Activated naive CD4-positive, alpha-beta T cell treated with Interleukin-2 at 50 U/mL for 16 hours (primary cell): ENCODE measurements at places on chromosomes 4 and X.

DNA sequence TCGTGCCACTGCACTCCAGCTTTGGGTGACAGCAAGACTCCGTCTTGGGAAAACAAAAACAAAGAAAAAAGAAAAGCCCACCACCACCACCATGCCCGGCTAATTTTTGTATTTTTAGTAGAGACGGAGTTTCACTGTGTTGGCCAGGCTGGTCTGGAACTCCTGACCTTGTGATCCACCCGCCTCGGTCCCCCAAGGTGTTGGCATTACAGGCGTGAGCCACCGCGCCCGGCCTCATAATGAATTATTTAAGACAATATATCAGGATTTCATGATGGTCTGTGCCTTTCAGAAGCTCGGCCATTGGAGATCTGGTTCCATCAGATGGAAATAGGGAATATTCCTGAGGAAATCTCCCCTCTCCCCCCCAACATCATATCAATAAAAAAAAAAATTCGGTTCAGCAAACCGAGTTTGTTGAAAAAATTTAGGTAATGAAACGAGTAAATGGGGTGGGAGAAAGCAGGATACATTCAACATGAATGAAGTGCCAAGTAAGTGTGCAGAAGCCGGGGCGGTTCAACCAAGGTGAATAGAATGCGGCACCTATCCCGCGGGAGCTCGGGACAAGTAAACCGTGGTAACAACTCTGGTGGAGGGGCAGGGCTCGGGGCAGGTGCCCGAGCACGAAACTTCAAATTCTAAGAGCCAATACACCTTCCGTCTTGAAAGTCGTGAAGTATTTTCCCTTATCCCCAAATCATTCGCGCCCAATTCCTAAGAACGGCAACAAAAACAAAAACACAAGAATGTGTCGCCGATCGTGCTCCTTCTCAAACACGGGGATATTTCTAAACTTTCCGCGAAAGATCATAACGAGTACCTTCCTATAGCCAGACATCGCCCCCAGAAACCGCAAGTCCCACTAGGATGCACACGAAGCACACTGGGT lies 773 bp upstream of the TXLNG start:
- DNase-seq, result no peak

- DNase-seq, result no peak
These were observed 976.8 kb downstream of the TRAM1L1 start for GRCh38 chr4:116108606-116109005.

- no peak for DNase-seq
These were observed 611.2 kb downstream of the RPA4 start for GRCh38 chrX:97494756-97495372.

DNA sequence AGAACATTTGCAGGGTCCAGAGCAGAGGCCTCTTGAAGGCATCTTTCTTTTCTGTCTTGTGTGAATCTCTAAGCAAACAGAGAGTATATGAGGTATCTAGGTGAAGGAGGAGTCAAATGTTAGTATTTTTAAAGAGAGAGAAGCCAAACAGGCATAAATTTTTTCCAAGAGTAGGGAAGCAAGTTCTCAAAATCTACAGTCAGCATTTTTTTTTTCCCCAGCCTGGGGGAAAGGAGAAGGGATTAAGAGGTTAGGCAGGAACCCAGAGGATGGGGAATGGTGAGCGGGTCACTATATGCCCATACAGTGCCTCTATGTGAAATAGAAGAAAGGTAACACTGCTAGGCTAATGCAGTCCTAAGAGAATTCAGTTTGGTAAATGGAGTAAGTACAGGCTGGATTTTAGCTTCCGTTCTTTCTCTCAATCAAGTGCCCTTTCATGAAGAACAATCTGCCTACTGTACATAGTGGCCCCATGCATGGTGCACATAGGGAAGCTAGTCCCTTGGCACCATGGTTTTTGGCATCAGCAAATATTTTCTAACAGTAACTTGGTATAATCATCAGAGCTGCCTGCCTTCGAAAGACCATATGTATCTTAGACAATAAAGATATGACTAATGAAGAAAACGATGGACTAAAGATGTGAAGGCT lies 163.1 kb upstream of the MAB21L2 start:
- no peak for DNase-seq

- no peak for DNase-seq
These were observed 30.2 kb downstream of the DMP1 start for GRCh38 chr4:87680271-87680670.

GRCh38 chr4:165738571-165738970 lies 134.5 kb upstream of the TLL1 start:
- DNase-seq, result no peak

DNA sequence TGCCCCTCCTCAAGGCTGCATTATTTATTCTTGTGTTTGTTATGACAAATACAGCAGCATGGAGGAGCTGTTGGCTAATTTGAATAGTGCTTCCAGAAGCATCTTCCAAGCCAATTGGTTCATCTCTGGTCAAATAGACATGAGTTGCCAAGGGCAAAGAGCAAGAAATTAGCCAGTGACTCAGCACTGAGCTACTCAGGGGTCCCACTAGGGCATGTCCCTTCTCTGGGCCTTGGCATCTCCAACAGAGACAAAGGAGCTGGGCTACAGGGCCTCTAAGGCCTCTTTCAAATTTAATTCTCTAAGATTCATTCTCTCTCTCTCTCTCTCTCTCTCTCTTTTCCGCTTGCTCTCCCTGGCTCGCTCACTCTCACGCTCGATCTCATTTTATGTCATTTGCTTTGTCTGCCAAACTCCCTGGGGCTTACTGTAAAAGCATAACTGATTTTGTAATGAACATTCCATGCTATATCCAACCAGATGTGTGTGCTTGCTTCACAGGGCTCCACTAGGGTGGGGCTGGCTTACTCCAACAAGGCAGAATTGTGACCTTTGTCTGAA lies 86.7 kb upstream of the MAGEA4 start:
- DNase-seq, result no peak

GRCh38 chr4:56648021-56648823 lies 32.9 kb downstream of the HOPX start:
- no peak for DNase-seq

DNA sequence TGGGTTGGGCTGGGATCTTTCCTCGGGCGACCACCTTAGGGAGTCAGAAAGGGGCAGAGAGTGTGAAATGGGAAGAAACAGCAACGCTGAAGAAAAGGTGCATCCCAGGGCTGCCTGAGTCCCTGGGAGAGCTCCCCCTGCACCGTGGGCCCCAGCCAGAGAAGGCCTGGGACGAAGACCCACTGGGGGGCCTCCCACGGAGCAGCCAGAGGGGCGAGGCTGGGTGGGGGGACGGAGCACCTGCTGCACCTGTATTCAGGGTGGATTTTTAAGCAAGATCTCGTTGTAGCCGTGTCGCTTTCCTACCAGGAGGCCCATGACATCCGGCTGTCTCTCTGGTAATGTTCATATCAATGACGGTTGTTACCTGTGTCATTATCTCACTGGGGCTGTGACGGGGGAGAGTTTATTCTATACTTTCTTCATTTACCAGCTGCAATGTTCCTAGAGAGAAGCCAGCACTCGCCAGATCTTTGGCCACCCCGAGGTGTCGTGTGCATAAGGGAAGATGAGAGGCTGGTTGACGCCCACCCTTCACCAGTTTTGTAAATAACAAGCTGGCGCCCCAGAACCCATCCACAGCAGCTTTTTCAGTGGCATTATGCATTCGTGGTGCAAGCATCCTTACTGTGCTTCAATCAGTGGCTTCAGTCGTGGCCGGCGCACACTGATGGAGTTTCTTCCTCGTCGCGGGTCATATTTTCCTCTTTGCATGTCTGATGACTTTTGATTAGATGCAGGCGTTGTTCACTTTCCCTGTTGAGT lies 5.6 kb upstream of the PCGF3 start:
- DNase-seq, result no peak

DNA sequence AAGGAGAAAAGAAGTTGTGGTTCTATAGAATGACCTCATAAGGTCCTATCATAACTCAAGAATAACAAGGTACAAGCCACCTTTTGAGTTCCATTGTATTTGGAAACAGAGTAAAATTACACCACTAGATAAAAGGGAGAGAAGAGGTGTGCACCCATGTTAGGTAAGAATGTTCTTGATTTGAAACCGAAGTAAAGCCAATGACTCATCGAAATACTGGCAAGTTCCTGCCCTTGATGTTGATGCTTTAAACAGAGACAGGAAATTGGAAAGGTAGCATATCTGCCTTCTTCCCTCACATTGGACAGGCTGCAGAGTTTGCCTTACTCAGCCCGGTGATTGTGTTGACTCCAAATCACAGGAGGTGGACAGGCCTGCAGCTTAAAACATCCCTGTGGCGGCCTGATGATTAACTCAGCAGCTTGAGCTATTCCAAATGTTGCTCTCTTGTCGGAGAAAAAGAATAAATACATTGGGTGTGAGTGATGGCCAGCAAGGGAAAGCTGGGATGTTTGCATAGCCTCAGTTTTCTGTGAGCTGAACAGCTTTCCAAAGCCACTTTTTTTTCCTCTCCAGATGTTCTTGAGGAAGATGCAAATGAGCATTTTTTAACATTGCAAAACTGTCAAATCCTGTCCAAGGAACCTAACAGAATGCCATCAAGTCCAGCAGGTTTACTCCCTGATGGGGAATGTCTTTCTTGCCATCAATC lies 321.1 kb downstream of the NKX6-1 start:
- no peak for DNase-seq

- DNase-seq, result no peak
These were observed 100.1 kb upstream of the MAP3K15 start for GRCh38 chrX:19615361-19615910.

GRCh38 chr4:183297675-183298074 lies 22.4 kb downstream of the CLDN22 start:
- DNase-seq, result no peak

DNA sequence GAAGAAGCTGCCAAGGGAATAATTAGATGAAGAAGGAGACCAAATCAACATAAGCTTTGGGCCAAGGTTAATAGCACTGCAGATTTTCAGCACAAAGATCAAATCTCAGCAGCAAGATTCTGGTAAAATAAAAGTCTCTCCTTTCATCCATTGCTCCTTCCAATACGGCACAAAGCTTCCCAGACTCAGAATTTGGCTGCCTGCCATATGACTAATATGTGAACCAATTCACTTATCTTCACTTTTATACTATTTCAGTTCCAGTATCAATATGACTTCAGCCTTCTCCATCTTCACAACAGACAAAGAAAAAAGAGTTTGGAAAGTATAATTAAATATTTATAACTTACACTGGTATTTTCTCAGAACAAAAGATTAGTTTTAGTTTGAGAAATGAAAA lies 978.3 kb upstream of the GRID2 start:
- DNase-seq, result no peak

GRCh38 chr4:25860586-25861279 lies 2.1 kb downstream of the SEL1L3 start:
- DNase-seq, result peak; percentile 28

- DNase-seq, result no peak
These were observed 16.6 kb downstream of the GPKOW start for GRCh38 chrX:49106930-49107329.

DNA sequence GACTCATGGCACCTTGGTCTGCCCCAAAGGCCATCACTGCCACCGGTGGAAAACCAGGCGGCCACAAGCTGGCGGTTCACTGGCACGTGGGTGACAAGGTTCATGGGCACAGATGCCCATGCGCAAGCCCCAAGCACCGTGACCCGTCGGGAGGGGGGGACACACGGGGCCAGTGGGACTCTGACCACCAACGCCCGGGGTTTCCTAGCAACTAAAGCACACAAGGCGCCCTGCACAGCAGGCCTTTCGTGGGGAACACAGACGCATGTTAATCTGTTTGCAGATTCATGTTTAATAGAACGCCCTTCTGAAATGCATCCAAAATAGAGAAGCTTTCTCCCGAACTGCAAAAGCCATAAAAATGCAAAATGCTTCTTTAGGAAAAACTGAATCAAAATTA lies 43.9 kb downstream of the FAM53A start:
- no peak for DNase-seq

- DNase-seq, result no peak
These were observed 234.8 kb upstream of the HHIP start for GRCh38 chr4:144411119-144411518.

GRCh38 chrX:13341491-13342101 lies 21.7 kb upstream of the ATXN3L start:
- DNase-seq, result no peak

DNA sequence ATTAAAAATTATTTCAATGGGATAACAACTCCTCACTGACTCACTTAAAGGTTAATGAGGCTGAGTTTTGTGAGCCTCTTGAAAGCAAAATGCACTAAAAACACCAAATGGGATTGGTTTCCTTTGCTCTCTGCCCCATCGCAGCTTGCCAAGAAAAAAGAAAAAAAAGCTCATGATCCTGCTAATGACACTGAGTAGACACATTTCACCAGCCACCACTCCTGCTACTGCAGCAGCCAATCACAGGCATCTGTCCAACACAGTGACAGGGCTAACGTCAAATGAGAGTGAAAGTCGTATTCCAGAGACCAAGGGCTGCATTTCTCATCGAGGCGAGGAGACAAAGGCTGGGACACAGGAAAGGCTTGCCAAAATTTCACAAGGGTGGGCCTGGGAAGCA lies 5.2 kb downstream of the APBB2 start:
- DNase-seq, result no peak

DNA sequence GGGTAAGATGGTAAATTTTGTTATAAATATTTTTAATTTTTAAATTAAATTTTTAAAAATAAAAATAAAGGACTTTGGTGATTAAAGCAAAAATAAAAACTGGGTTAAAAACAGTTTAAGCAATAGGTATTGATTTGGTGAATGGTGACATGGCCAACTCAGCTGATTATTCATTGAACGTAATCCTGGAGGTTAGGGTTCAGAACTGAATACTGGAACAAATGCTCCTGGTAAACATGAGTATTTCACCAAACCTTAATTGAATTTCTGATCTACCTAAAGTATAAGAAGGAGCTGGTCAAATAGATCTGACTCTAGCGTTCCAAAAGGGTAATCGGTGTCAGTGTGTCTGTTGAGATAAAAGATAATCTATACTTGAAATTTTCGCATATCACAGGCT lies 141.8 kb downstream of the SHROOM3 start:
- no peak for DNase-seq

DNA sequence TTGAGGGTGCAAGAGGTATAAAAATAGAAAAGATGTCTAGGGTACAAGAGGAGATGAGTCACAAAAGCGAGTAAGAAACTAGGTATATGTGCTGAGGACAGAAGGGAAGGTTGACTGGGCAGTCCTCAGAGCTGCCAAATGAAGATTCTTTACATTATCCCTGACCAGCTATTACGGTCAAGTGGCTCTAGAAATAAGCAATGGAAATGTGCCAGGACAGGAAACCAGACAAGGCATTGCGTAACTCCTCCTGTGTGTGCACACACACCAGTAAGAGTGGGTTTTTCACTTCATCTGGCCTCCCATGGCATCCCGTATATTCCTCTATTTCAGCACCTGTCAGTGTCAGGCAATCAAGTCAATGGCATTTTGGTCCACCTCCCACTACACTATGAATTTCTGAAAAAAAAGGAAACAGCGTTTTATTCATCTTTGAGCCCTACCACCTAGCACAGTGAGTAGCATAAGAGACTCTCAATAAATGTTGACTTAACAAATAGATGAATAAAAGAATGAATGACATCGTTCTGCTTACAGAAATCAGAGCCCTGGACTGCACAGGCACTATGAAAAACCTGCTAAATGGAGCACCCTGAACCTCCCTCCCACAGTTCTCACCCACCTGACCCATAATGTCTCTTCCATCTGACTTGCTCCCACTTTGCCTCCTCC lies 62.6 kb upstream of the KLF3 start:
- no peak for DNase-seq

- DNase-seq, result no peak
These were observed 212.7 kb downstream of the CENPC start for GRCh38 chr4:67332627-67333026.
